ENCODE measurements at places on chromosomes 2 and 18. TPM values are rescaled to one million over a fixed set of nuclear protein-coding genes. Genes with fewer than 3 reads are reported as not detected.

- peaks cover 5% of the 10 kb centered on the region for H3K4me1 ChIP-seq
- H3K27me3 ChIP-seq = no peaks in the 10 kb centered on the region
- no peaks in the 10 kb centered on the region for H3K36me3 ChIP-seq
- no peak for DNase-seq
- H3K4me3 ChIP-seq = no peak overlapping the region
These were observed 20.8 kb downstream of the TLK1 start for GRCh38 chr2:171139860-171140259.

Gene KCNG2
- not detected for total RNA-seq

Gene BBS5
- 3.3 TPM for total RNA-seq

Gene ANKRD62
- not detected for total RNA-seq
